Endodermal cell (in vitro differentiated cells): ENCODE measurements at places on chromosomes 1 and 21. TPM values are rescaled to one million over a fixed set of nuclear protein-coding genes. Genes with fewer than 3 reads are reported as not detected.

The CELA3B gene
- not detected in 2 replicates for total RNA-seq

The MAP3K6 gene
- 6.6 and 8.6 TPM in 2 replicates for total RNA-seq

The NDUFV3 gene
- total RNA-seq: 25.8 TPM in 2 replicates

The FAM72B gene
- total RNA-seq: 11.1 to 14.1 TPM (median 12.2 TPM) in 3 replicates

The TPR gene
- total RNA-seq: 122 and 124 TPM in 2 replicates

The GBP6 gene
- total RNA-seq: 0.25 TPM in 1 of 3 replicates, not detected in the others

The KLF17 gene
- total RNA-seq: not detected in 3 replicates

The HIVEP3 gene
- total RNA-seq: 0.13 to 0.35 TPM (median 0.13 TPM) in 3 replicates

The ADAM30 gene
- total RNA-seq: not detected in 2 replicates

The CELSR2 gene
- 16.9 to 20.3 TPM (median 20.2 TPM) in 3 replicates for total RNA-seq

GRCh38 chr1:95916616-95917015 lies 682.6 kb downstream of the RWDD3 start:
- DNase-seq: no peak

- DNase-seq: peak; percentile 85
These were observed 227.4 kb downstream of the SDCCAG8 start for GRCh38 chr1:243483071-243483771.

GRCh38 chr1:200659269-200659668 lies 10.4 kb downstream of the DDX59 start:
- DNase-seq: peak; percentile 89

- peak; percentile 91 for DNase-seq
These were observed at the start of gene FAM78B for GRCh38 chr1:166166698-166167571. Gene FAM78B, minus strand, starts transcription at chr1:166167001. Its CDS starts 753 bp downstream, at chr1:166166248.

DNA sequence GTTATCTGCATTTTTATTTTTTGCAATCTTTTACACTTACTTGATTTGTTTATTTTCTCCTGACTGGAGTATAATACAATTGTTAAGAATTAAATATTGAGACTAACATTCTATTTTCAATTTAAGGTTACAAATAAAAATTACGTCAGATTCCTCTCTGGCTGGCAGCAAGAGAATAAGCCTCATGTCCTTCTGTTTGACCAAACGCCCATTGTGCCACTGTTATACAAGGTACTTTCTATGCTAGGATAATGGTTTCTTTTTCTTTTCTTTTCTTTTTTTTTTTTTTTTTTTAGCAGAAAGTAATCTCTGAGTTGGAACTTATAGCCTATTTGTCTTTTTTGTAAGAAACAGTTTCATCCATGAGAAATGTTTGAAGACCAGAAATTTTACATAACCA lies 20.0 kb downstream of the DNAJC16 start:
- no peak for DNase-seq

DNA sequence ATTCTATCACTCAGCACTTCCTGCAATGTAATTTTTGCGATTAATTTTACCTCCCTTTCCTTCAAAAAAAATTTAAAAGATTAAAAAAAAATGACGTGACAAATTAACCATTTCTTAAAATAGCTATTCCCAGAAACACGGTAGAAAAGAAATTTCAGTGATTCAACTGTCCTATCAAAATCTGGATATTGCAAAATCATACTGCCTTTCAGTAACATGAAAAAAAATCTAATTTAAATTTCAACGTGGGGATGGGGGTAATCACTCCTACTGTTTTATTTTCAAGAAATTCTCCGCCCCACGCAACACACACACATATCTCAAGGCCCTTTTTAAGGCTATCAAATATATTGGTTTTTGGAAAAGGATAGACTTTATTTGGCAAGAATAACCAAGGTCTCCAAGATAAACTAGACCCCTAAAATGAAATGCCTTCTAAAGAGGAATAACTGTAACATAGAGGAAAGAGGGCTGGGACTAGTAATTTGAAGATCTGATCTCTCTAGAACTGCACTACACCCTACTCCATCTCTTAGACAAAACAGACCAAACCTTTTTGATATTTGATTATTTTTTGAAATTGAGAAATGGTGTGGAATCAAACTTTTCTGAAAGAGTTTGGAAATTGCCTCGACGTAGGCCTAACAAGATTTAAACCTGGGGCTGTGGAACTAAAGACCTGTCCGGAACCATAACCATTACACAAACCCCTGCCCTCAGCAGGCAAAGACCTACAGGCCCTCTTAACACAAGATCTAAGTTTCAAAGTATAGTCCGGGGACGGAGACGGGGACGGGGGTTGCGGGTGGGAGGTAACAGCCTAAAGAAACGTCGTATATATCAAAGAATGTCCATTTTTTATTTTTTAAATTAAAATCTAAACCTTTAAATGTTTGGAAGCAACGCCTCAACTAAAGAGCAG lies 941 bp downstream of the ARNT start:
- no peak for DNase-seq

DNA sequence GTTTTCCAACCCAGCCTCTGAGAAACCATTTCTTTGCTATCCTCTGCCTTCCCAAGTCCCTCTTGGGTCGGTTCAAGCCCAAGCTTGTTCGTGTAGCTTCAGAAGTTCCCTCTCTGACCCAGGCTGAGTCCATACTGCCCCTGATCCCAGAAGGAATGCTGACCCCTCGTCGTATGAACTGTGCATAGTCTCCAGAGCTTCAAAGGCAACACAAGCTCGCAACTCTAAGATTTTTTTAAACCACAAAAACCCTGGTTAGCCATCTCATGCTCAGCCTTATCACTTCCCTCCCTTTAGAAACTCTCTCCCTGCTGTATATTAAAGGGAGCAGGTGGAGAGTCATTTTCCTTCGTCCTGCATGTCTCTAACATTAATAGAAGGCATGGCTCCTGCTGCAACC lies 23.8 kb downstream of the EIF2D start:
- DNase-seq: no peak

DNA sequence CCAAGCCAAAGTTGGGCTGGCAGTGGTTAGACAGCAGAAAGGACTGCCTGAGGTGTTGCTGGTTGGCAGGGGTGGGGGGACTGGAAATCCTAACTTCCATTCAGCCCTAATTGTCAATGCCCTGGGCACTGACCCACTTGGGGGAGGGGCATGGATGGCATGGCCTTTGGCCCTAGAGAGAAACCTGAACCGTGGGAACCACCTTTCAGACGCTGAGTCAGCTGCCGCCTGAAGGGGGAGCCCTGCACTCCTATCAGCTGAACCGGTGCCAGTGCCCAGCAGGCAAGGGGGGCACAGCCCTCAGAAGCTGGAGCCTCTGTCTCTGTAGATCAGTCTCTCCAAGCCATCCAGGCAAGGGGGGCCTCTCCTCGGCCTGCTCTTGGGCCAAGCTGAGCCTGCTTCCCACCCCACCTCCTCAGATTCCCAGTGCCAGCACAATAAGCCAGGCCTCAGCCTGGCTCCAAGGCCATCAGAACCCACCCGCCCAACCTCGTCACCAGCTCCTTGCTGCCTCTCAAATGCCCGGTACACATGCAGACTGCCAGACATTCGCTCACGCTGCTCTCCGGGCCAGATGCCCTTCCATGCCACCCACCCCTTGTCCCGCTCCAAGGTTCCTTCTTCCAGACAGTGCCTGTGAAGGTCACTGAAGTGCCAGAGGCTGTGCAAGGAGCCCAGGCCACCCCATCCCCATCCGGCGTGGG lies 11.6 kb downstream of the TINAGL1 start:
- DNase-seq: peak; percentile 95

- DNase-seq: no peak
These were observed 10.3 kb downstream of the UTS2 start for GRCh38 chr1:7842517-7842916.

GRCh38 chr21:43201491-43201890 lies 32.7 kb downstream of the CRYAA start:
- no peak for DNase-seq

GRCh38 chr21:43885721-43886120 lies 20.7 kb downstream of the AGPAT3 start:
- no peak for DNase-seq

DNA sequence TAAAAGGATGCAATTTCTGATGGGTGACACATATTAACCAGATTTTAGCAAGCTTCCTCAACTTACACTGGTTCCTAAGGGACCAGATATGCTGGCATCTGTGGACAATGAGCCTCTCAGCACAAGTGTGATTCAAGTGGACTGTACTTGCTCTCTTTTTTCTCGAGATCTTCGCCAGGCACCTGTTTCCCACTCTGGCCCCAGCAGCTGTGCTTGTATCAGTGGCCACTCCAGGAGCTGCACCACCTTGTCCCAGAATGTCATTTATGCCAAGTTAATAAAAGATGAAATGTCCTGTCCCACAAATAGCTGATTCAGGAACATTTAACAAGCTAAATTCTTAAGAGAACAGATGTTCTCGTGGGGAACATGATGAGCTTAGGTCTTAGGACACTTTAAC lies 14.6 kb downstream of the C1orf198 start:
- no peak for DNase-seq

- no peak for DNase-seq
These were observed 442 bp upstream of the AHCYL1 start for GRCh38 chr1:109984190-109984455.

DNA sequence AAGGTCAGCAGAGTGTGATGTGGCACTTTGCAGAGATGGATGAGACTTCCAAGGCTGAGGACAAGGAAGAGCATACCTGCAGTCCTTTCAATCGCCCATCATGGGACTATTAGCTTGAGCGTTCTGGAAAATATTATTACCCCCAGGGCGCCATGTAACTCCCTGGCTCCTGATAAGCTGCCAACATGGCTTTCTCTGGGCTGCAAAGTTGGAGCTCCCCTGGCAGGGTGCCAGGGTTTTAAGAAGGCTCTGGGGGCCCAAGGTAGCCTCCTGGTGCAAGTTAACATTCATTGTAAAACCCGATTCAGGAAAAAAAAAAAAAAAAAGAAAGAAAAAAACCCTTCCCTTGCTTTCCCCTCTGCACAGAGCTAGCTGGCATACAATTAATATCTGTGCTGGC lies 196.7 kb downstream of the PBX1 start:
- DNase-seq: no peak

GRCh38 chr1:150235294-150235851 lies 539 bp downstream of the ANP32E start:
- no peak for DNase-seq

GRCh38 chr1:68015971-68016370 lies 34.5 kb downstream of the DIRAS3 start:
- DNase-seq: no peak

- peak; percentile 76 for DNase-seq
These were observed 749 bp downstream of the AKIRIN1 start for GRCh38 chr1:38991638-38992411.

DNA sequence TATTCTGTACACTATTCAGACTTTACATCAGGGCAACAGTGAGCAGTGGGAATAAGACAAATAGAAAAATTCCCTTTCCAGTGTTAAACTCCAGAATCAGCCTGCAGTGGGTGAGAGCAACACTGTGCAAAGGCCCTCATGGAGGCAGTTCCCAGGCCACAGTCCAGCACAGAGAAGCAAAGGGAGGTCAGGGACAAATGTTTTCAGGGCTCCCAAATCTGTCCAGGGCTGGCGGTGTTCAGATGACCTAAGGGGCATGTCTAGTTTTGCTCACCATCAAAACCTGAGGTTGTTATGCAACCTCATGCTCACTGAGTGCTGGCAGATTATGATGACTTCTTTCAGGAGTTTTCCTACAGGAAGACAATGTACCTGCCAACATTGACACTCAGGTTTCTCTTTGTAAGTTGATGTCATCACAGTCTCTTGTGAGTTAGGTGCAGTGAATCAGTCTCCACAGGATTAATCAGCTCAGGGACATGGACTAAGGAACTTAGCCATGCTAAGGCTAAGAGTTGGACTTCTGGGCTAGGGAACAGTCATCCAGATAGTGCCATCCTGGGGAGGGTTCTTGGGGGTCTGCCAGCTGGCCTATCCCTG lies 3.6 kb upstream of the LCE5A start:
- DNase-seq: no peak

GRCh38 chr1:110663241-110663640 lies 11.5 kb downstream of the KCNA3 start:
- DNase-seq: no peak

DNA sequence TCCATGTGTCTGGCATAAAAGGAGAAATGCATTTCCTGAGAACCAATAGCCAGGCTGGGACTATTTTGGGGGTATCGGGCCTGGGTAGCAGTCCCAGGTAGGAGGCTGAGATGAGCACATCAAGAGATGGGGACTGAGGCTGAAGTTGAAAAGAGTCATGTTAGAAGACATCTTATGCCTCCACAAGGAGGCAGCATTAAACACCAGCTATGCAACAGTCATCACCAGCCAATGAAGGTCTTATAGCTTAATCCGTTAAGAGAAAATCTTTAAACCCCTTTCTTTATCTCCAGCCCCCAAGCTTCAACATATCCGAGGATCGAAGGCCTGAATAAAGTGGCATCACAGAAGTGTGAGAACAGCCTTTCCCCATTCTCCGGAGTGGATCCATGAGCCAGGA lies 640.7 kb upstream of the PTBP2 start:
- DNase-seq: no peak

GRCh38 chr1:41348394-41348793 lies 12.8 kb upstream of the FOXO6 start:
- peak; percentile 16 for DNase-seq

GRCh38 chr1:230992100-230992774 lies 13.3 kb downstream of the ARV1 start:
- no peak for DNase-seq
